ENCODE measurements at places on chromosomes 3 and 15. TPM values are rescaled to one million over a fixed set of nuclear protein-coding genes. Genes with fewer than 3 reads are reported as not detected.

GRCh38 chr3:105277656-105278055 lies 89.1 kb upstream of the ALCAM start:
- no peak for DNase-seq

The XRN1 gene
- 40.7 TPM for total RNA-seq

- DNase-seq: no peak
These were observed 95.7 kb downstream of the NEDD4 start for GRCh38 chr15:55897560-55898336.

DNA sequence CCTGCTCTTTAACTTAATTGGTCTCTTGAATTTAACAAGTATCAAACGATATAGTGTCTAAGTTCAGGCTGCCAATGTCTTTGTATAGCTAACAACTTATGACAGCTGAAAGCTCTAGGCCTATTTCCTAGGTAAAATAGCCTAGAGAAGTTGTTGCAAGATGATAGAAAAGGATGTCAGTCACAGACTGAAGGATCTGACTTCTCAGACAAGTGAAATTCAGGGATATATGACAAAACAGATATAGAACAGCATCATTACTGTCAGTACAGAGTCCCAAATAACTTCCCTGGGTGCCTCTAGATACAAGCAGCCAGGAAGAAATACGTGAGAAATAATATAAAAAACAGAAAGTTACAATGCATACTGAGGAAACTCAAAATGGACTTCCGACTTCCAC lies 26.7 kb downstream of the C3orf70 start:
- no peak for DNase-seq

GRCh38 chr3:178084938-178085816 lies 451.1 kb upstream of the KCNMB2 start:
- DNase-seq: peak; percentile 93

DNA sequence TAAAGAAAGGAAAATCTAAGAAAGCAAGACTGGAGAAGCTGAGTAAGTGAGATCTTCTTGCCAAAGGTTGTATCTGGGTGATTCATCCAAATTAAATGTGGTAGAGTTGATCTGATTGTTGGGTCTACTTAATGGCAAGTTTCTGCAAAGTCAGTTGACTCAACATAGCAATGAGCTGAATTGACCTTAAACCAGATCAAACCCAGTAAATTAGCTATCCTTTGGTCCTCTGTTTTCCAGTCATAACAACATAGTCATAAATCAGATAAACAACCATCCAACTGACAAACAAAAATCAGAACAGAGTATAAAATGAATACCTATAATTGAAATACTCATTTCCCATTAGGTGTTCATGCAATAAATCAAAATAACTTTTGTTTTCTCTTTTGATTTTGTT lies 142.6 kb upstream of the CFAP20DC start:
- no peak for DNase-seq

The CCR4 gene
- total RNA-seq: 0.17 TPM

The GPR62 gene
- 0.42 TPM for total RNA-seq

- DNase-seq: no peak
These were observed 1001.0 kb downstream of the FHIT start for GRCh38 chr3:60250206-60250605.

- no peak for DNase-seq
These were observed 27.6 kb upstream of the NPHP3 start for GRCh38 chr3:132749786-132750185.

DNA sequence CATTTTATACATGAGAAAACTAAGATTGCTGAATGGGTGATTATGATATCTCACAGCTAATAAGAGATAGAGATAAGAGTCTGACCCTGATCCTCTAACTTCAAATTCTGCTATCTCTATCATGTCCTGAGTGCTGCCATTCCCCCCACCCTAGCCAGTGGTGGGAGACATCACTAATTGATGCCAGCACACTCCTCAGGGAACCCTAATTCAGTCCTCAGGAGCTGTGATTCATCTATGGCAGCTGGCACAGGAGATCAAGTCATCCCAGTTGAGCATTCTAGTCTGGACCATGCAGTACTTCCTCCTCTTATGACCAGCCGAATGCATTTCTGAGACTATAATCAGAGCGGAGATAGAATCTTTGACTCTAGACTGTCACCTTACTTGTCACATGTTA lies 71.9 kb downstream of the SYNM start:
- DNase-seq: peak; percentile 42

DNA sequence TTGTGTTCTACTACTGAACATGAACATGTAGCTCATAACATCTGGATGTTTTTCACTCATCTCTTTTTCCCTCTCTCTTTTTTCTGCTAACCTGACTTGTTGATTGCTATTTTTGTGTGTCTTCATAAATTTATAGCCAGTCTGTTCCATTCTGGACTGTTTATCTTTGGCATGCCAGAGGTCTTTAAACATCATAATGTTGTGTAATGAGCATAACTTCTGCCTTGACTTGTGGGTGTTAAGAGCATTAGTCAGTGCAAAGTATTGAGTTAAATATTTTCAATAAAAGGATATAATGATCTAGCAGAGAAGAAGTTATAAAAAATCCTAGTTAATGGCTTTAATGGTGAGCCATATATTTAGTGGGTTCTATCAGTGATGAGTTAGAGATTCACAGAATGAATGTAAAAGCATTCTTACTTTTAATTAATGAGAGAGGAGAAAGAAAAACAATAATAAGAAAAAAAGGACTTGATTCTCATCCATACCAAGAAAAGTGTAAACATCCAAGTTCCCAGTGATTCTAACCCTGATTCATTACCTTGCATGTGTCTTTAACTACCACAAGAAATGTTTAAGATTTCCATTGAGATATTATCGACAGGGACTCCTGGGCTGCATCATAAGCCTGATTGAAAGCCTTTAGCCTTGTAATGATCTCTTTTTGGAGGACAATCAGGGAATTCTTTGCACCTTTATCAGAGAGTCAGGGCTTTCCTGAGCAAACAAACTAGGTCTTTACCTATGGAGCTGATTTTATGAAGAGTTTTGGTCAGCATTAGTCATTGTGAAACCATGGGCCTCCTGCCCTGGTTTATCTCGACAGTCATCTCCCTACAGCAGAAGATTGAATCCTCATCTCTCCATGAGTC lies 22.9 kb downstream of the MITF start:
- peak; percentile 72 for DNase-seq

The C3orf22 gene
- not detected for total RNA-seq

The ZNF80 gene
- total RNA-seq: not detected
